Right ventricle myocardium inferior (tissue), 1 donor: ENCODE measurements at places on chromosomes 13 and 19.
A peak's percentile ranks its signal among the peaks of the same experiment; 100 is the strongest.

- no peak for DNase-seq
These were observed 314.2 kb downstream of the OLFM4 start for GRCh38 chr13:53342623-53343360.

GRCh38 chr19:50414864-50415660, 3.7 kb upstream of the SPIB start:
- DNase-seq: peak; percentile 90

DNA sequence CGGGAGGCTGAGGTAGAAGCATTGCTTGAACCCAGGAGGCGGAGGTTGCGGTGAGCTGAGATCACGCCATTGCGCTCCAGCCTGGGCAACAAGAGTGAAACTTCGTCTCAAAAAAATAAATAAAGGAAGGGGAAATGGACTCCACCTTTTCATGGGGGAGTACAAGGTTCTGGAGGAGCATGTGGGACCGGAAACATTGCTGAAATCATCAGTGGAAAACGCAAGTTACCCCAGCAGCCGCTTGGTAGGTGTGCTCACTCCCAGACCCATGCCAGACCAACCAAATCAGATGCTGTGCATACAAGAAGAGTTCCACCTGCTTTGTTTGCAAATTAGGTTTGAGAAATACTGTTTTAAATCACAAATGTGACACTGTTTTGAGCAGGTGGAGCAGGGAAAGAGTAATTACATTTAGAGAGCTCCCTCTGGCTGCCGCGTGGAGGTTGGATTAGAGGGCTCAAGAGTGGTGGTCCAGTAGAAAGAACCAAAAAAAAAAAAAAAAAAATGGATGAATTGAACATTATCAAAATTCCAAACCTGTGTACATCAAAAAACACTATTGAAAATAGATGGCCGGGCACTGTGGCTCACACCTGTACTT, 4.9 kb downstream of the ERICH4 start:
- no peak for DNase-seq

DNA sequence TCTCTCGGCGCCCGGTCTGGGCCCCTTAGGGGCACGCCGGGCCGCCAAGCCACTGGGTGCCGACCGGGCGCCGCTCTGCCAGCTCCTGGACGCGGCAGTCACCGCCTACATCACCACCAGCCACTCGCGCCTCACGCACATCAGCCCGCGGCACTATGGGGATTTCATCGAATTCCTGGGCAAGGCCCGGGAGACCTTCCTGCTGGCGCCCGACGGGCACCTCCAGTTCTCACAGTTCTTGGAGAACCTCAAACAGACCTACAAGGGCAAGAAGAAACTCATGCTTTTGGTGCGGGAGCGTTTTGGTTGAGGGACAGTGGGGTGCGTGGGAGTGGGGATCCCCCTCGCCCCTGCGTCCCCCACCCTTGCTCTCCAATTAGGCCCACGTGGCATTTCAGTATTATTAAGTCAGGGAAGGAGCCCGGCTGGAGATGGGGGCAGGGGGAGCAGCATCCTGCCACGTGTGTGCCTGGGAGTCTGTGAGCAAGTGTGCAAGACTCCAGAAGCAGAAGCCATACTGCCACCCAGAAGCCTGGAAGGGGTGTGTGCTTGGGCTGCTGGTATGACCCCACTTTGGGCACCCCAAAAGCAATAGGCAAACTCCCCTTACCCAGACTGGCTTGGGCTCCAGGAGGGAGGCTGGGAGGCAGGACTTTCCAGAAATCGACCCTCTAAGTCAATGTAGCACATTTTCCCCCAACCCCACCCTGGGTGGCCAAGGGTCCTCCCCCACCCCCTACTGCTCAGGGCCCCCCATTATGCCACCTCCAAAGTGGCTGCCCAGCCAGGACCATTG, 35.7 kb downstream of the ZSWIM4 start:
- peak; percentile 55 for DNase-seq

- DNase-seq: no peak
These were observed 144.6 kb downstream of the LACC1 start for GRCh38 chr13:44024167-44024845.

DNA sequence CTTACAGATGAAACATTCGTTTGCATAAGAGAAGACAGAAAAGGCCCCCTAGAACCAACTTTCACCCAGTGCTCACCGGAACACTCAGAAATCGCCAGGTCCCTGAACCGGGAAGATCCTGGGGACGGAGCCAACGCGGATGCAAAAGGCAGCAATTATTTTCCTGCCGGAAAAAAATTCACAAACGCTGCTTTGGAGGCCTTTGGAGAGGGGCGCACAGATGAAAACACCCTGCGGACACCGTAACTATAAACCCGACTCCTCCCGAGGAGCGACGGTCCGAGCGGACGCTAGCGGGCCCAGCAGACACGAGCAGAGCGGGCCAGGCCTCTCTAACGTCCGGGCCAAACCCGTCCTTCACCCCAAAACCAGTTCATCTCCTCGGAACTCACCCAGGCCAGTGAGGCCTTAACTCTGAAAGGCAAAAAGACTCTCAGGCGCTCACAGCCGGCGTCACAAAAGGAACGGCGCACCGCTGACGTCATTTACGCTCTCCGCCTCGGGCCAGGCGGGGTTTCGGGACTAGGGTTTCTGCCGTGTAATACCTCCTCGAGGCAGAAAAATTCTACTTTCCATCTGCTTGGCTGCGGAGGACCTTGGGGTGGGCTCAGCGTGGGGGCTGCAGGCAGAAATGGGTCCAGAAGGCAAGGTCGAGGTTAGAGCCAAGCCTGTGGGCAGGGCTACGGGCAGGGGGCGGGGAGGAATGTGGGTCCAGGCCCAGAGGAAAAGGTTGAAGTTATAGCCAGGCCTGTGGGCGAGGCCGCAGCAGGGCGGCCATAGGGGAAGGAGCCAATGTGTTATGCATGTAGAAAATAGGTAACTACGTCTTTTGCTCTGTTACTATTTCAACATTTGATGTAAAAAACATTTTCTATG, at the start of gene ZNF426:
Gene ZNF426, minus strand, starts transcription at position 463 of the 876 bp plus-strand sequence. CDS start 2,413 bp downstream, outside the sequence.
- DNase-seq: peak; percentile 93

DNA sequence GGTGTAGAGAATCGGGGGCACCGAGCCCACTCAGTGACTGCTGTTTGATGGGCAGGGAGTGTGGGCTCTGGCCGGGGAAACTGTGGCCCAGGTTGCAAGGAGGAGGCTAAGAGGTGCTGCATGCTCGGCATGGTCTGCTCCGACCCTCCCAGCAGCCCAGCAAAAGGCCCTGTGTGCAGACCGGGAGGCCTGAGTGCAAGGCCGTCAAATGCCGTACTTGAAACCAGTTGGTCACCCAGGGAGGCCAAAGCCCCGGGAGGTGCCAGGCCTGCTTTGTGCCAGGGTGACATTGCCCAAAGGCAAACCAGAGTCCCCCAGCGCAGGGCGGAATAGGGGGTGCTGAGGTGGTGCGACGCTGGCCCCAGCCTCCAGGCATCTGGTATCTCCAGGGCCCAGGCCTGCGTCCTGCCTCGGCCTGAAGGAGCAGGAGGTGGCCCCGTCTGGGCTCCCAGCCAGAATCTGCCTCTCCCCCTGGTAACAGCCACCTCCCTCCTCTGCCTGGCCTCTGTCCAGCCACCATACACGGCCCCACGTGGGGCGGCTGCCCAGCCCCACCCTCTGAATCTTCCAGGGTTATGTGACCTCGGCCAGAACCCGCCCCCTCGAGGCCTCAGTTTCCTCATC, 4.0 kb downstream of the PIK3R2 start:
- peak; percentile 88 for DNase-seq

DNA sequence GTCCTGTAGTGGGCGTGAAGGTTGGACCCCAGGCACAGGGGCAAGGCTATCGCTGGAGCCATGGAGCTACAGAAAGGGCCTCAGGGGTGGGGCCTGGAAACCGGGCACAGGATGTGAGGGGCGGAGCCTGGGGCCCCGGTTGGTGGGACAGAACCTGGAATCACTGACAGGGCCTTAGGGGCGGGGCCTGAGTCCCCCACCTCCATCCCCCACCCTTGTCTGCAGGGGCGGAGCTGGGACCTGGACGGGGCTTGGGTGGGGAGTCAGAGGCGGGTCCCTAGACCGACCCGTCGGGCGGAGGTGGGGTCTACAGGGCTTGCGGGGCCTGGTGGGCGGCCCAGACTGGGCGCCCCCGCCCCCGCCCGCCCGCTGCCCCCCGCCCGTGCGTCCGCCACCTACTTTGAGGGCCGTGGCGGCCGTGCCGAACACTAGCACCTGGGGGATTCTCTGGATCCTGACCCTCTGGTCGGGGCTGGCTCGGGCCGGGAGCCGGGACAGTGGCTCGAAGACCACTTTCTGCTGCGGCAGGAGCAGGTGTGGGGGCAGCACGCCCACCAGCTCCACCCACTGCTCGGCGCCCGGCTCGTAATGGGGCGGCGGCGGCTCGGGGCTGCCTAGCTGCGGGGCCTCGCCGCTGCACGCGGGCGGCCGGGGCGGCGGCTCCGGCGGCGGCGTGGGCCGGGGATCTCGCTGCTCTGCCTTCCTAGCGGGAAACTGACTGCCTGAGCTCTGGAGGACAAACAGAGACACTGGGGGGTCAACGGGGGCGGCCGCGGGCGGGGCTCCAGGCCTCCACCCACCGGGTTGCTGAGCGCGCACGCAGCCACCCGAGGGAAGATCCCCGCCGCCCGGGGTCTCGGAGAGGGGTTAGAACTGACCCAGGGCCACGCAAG, 26.3 kb downstream of the DCAF15 start:
- peak; percentile 89 for DNase-seq

DNA sequence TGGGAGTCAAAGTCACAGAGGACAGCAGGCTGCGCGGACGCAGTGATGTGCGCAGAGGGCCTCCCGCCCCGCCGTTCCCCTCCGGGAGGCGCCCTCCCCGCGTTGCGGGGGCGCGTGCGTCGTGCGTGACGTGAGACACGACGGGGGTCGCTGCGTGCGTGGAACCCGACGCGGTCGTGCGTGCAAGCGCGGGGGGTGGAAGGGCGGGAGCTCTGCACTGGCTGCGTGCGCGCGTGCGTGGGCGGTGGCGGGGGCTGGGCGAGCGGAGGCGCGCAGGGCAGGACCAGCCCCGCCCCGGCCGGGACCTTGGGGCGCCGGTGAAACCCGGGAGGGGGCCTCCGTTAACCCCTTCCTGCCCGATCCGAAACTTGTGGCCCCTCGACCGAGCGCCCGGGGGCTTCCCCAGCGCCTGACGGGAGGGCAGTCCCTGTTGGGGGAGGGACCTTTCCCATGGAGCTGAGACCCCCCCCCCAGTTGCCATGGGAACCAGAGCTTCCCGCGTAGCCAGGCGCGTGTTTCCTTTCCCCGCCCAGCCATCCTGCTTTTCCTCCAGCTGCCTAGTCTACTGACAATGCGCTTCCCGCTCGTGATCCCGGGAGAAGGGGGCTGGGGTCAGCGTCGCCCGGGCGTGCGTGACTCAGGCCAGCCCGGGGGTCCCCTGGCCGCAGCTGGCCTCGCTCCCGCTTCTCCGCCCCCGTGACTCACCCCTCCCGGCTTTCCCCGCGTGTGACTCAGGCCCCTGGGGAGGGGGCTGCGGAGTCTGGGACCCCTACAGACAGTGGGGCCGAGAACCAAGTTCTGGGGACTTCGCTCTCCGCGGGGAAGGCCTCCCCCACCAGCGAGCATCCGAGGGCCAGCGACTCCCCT, 7.3 kb upstream of the HOOK2 start:
- DNase-seq: peak; percentile 95

DNA sequence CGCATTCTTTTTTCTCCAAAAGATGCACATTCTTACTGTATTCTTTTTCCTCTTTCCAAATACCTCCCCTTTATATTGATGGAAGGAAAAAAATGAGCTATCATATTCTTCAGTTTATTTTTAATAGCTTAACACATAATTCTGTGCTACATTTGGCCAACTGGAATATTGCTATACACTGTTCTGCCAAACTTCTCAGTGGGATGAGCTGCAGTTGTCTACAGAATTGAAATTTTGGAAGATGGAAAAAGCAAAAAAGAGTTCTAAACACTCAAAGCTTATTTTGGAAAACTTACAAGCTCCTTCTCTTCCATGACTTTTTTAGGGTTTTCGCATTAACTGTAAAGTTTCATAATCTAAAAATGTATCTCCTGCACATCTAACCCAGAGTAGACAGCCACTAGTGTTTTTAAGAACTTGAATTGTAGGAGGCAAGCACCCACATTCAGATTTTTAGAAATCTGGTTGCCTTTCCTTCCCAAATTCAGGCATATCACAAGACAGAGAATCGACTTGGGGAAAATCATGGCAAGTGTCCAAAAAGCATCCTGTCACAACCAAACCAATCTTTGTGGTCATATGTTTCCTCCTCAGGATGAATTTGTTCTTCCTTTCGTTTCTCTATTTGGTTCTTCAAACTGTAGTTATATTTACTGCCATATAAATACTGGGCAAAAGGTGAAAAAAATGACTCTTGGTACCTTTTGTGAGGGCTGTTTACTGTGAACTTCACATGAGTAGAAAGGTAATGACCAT, 111.4 kb upstream of the FRY start:
- no peak for DNase-seq
